ENCODE measurements at places on chromosomes 5 and 9.
A peak's percentile ranks its signal among the peaks of the same experiment; 100 is the strongest.

DNA sequence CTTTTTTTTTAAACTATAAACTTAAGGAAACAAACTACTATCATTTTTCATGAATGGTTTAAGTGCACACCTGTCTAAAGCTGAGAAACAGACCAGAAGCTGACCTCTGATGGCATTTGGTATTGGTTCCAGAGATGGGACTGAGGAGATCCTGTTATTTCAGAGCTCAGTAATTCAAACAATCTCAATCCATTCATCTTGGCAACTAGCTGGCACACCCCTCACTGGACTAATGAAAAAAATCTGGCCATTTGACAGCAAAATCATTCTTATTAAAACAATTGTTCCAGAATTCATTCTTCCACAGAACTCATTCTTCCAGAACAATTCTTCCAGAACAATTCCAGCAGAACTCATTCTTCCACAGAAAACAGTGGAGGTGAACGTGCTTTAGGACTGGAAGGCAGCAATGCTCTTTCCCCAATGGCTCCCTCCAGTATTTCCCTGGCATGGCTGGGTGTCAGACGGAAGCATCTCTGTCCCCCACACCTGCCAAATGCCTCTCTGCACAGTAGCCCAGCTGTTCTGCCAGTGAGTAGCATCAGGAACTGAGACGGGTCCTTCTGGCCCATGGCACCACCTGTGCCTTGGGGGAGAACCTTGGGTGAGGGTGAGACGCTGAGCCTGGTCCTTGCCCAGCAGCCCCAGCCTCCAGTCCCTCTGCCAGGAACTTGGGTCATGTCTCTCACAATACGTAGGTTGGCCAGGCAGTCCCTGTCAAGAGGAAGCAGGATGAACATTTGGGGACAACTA is 87.5 kb upstream of the EQTN start:
- no peak for DNase-seq

DNA sequence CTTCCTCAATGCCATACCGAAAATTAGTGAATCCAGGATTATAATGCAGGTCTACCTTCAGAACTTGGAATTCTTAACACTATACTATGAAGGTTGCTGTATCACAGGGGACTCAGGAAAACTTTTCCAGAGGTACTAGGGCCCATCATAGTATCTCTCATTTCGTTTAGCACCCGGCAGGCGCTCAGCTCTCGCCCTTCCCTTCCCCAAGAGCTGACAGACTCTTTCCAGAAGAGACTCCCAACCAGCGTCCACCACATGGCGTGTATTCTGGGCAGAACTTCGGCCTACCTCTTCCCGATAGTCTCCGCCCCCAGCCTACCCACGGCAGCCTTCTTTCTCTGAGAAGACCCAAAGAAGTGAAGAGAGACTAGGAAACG is 271 bp downstream of the NOL8 start:
- no peak for DNase-seq

DNA sequence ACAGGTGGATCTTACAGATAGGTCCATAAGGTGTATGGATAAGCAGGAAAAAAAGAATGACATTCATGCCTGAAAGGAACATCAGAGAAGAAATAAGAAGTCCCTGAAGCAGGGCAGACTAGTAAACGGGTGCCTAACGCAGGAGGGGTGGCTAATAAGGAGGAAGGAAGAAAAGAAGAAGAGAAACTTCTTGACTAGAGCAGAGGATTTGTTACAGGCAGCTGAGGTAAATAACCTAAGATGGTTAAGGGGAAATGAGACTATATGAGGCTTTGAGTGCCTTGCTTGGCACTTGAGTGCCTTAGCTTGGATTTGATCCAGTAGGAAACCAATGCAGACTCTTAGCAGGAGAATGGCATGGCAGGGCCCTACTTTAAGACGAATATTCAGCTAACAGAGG is 313.5 kb upstream of the PDE4D start:
- DNase-seq = peak; percentile 64

DNA sequence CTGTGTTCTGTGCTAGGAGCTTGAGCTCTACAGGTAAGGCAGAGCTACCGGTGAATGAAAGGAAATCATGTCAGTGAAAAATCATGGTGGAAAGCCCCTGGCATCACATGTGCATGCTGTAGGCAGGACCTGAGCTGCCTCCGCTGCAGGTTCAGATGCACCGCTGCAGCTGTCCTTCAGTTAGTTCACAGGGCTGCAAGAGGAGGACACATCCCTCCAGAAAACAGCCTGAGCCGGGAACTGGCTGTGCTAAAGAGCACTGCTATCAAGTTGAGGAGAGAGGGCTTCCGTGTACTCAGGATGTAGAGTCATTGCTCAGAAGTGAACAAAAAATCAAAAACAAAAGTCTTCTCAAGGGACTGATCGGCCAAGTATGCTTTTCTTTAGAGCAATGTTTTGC is 138.6 kb downstream of the ERCC6L2 start:
- DNase-seq = no peak

DNA sequence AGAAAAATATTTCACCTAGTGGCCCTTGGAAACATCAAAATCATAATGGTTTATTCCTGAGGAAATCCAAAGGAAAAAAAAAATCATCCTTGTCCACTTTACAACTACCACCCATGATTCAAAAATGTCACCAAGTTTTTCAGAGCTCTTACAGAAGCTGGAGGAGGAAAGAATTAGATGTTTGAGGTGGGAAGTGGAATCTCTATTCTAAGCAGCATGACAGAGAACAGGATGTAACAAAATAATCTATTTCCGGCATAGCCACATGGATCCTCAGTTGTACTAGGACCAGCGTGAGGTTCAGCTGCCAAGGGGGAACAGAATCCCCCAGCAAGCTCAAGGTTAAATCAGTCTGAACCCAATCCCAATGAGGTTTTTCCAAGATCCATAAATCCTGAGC is 40.2 kb downstream of the FBXW11 start:
- no peak for DNase-seq

DNA sequence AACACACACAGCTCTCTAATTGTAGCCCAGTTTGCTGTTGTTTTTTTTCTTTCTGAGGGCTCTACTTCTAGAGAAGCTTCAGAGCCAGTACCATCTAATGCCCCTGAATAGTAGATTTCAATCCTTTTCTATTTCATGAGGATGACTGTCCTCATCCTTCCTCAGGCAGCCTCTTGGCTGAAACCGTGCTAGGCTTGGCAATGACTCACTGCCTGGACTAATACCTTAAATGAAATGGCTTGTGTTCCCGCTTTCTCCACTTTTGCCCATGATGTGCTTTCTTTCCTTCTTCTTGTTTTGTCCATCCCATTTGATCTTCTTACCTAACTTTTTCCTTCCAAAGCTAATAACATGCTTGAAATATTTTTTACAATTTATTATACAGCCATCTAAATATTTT is 80.1 kb downstream of the ITGA1 start:
- DNase-seq = no peak

- no peak for DNase-seq
Measured at GRCh38 chr5:96566833-96567587, 95.2 kb upstream of the CAST start.

- DNase-seq = no peak
Measured at GRCh38 chr5:171524466-171524865, 105.0 kb downstream of the FGF18 start.

DNA sequence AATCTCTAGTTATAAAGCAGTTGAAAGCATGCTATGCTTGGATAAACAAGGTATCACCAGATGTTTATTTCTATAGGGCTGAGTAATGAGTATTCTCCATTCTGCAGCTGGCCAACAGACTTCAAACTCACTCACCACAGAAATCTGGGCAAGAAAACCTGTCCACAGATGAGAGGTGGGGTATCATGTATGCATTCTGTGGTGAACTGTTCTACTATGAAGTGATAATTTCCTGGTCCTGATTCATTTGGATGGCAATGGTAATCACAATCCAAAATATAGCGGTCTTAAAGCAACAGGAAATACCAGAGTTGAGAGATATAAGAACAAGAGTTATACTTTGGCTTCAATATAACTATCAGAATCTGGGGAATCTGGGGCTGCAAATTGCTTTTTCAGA is 65.9 kb upstream of the EFNA5 start:
- no peak for DNase-seq

- no peak for DNase-seq
Measured at GRCh38 chr5:72920690-72921502, 34.9 kb upstream of the FCHO2 start.

GRCh38 chr5:59685793-59686192 is 207.7 kb downstream of the PDE4D start:
- peak; percentile 38 for DNase-seq

- DNase-seq = no peak
Measured at GRCh38 chr9:971901-972500, 4.5 kb upstream of the DMRT3 start.

- DNase-seq = peak; percentile 58
Measured at GRCh38 chr5:139684881-139685749, 37.0 kb downstream of the CXXC5 start.

DNA sequence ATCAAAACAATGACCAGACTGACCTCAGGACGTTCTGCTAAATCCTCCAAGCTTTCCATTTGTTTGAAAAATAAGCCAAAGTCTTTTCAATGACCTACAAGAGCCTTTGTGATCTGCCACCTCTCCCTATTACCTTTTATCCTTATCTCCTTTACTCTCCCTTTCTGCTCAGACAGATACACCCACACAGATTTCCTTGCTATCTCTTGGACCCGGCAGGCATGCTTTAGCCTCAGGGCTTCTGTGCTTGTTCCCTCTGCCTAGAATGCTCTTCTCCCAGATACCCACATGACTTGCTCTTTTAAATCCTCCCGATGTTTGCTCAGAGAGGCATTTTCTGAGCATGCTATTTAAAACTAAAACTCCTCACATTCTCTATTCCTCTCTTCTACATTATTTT is 8.9 kb upstream of the ELOVL7 start:
- DNase-seq = no peak

GRCh38 chr9:6834306-6834705 is 76.5 kb downstream of the KDM4C start:
- DNase-seq = no peak

DNA sequence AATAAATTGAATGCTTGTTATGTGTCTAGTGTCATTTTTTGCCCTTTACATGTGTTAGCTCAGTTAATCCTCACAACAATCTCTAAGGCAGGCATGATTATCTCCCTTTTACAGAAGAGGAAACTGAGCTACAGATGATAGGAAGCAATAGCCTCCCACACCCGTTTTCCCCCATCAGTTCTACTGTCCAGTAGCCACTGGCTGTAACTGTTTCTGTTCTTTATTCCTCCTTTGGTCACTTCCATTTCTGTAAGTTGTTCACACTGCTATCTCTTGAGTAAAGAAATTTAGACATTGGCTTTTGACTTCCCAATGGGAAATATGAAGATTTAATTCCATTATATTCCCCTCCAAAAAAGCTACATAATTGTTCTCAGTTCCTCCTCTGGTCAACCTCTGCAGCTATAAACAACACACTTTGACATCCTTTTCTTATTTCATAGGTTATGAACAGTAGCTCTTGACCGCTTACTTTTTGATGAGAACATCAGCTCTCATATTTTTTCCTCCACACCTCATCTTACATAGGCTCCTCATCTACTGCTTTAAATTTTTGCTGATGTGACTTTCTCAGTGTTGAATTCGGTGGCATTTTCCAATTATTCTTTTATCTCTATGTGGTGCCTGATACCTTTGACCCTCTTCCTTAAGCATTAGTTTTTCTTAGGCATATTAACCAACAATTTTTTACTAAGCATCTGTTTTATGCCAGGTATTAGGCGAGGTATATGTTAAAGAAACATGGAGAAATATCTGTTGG is 21.4 kb downstream of the SPZ1 start:
- no peak for DNase-seq

DNA sequence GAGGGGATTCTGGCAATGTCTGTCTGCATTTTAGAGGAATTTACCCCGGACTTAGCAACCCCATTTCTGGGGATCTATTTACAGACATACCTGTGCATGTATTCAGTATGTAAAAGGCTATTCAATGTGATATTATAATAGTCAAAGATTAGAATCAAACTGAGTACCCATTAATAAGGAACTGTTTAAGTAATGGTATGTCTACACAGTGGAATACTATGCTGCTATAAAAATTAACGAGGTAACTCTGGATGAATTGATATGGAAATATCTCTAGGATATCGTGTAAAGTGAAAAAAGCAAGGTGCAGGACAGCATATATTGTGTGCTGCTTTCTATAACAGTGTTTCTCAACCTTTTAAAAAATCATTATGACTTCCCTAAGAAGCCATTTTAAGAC is 186.9 kb downstream of the SEMA6A start:
- DNase-seq = no peak

- no peak for DNase-seq
Measured at GRCh38 chr9:93979721-93980120, 24.6 kb upstream of the BARX1 start.

GRCh38 chr5:57817924-57818323 is 335.3 kb upstream of the ACTBL2 start:
- no peak for DNase-seq

GRCh38 chr9:2320114-2320513 is 301.5 kb upstream of the VLDLR start:
- no peak for DNase-seq

DNA sequence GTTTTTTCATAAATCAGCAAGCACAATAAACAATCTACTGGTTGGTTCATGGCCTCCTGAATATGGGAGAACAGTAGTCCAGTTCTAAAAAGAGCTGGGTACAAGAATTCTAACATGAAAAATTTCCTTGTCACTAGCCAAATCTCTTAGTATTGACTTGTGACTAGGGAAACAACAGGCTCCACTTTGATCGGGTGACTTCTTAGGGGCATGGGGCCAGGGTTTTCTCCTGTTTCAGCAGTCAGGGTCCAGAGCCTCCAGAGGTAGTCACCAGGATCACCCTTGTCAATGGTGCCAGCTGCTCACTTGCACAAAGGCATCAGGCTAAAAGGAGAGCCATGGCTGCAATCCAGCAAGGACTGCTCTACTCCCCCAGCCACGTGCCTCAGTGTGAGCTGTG is 38.1 kb downstream of the LPAR1 start:
- DNase-seq = peak; percentile 54

- no peak for DNase-seq
Measured at GRCh38 chr9:38039090-38039906, 29.7 kb downstream of the SHB start.

DNA sequence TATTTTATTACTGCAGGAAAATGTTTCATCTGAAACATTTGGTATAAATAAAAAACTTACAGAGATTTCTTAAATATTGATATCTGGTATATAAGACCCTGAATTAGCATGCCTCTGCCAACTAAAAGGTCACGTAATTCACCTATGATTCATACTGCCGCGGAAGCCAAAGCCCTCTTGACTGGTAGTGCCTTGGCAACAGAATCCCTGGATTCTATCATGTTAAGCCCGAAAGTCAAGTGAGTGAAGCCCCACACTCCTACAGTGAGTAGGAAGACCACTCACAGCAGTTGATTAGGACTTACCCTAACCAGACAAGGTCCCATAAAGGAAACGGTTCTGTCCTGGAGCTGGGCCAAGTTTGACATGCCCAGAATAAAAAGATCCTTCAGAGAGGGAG is 175.6 kb upstream of the NREP start:
- DNase-seq = no peak

DNA sequence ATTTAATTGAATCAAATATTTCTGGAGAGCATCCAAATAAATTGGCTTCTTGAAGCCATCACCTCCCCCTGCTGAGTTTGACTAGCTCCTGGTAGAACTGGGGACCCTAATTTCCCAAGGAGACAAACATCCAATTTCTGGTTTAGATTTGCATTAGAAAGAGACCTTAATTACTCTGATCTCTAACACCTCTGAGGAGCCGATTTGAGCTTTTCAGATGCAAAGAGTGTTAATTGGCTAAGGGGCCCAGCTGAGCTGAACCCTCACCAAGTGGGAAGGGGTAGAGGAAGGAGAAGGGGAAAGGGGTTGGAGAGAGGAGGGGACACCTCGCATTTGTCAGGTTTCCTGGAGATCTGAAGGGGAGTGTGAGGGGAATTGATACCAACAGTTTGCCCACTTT is 145.4 kb upstream of the SHB start:
- DNase-seq = no peak

Measured in Ammon's horn (tissue), 1 donor.